Stimulated activated CD8-positive, alpha-beta memory T cell treated with anti-CD3 and anti-CD28 coated beads, Interleukin-4, amount 100 ng/mL, for 4 hours (primary cell): ENCODE measurements at places on chromosomes 6 and 20.

- no peak for DNase-seq
These were observed 360.5 kb downstream of the KIF16B start for GRCh38 chr20:16212790-16213189.

DNA sequence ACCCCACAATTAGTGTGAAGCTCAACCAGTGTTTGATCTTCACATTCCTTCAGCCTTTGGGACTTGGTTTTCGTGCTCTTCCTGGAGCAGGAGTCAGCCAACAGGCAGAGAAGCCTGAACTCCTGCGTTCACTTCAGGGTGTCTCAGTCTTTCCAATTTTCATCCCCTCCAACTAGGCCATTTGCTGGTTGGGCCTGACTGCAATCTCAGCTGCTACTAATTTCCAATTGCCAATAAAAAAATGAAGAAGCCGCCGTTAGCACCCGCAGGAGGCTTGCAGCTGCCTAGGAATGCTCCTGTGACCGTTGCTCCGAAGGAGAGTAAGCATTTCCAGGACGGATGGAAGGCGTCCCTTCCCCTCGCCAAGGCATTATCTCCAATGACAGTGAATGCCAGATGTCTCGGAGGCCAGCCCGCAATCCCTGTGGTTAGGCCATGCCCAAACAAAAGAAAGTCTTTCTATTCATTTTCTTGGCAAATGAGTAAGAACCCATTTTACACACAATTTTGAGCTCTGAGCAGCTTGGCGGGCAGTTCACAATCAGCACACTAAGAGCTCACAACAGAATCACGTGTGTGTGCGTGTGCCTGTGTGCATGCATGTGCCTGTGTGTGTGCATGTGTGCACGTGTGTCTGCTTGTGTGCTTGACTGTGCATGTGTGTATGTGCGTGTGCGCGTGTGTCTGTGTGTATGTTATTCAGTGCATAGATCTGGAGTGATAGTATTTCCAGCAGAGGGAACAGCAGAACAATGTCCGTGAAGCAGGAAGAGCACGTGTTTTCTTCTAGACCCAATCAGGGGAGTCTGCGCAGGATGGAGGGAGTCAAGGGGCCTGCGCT lies 301.2 kb downstream of the SMOC2 start:
- no peak for DNase-seq

- no peak for DNase-seq
These were observed 42.2 kb upstream of the DSE start for GRCh38 chr6:116328528-116328903.

DNA sequence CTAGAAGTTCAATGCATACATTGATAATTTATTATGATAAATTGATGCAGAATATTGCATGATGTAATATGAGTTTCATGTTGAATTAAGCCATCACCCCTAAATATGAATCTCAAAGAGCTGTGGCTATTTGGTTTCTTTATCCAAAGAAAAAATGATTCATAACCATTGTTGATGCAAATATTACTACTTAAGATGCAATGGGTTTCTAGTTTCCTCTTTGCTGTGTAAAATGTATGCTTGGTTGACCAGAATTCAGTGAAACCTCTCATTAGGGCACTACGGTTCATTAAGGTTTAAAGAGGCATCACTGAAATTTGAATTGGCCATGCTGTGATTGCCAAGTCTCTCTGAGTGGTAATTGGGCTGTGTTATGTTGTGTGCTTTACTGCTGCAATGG lies 492.5 kb upstream of the FLRT3 start:
- DNase-seq, result no peak

DNA sequence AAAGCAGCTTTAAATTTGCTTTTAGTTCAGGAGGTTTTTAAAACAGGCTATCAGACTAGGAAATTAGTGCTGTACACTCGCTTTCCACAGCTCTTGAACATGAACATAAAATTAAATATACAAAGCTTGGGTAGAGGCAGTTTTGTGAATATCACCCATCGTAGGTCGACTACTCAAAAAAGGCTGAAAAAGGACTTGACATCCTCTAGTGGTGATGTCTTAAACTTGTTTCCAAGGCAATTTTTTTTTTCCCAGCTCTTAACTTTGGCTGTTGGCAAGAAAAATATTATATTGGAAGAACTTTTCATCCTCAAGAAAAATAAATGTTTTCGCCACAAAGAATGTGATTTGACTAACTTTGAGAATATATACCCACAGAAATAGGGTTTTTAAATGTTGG lies 2.9 kb downstream of the MAP7 start:
- DNase-seq, result no peak

GRCh38 chr20:49166534-49167449 lies 21.3 kb downstream of the STAU1 start:
- no peak for DNase-seq

GRCh38 chr6:10847684-10848083 lies 9.3 kb upstream of the MAK start:
- no peak for DNase-seq

DNA sequence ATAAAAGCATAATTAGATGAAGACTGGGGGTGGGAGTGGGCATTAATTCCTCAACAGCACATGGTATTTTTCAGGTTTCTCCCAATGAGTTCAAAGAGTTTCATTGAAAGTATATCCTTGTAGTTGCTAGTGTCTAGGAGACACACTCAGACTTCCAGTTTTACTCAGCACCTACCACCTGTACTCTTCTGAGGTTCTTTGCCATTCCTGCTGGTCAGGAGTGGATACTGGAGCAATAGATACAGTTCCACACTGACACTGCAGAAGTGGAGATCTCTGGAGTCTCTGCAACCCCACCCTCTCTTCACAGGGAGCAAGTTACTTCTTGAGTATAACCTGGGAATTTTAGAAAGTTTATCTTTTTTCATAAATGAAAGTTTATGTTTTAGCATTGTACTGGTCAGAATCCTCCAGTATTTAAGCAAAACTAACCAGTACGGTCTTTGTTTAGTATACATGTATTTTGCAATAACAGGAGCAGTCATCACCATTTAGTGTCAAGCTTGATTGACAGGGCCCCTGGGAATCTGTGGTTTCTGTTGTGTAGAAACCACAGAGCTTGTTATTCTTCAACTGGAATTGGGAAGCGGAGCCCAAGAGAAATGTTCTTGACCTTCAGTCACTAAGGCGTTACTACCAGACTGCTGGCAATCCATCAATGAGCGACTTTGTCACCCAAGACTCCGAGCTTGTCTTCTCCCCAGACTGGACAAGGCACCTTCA lies 148.1 kb downstream of the ZDHHC14 start:
- DNase-seq, result no peak

GRCh38 chr6:6884193-6884627 lies 223.6 kb upstream of the RREB1 start:
- DNase-seq, result no peak

- DNase-seq, result no peak
These were observed 117.0 kb upstream of the CEP85L start for GRCh38 chr6:118768441-118768840.

DNA sequence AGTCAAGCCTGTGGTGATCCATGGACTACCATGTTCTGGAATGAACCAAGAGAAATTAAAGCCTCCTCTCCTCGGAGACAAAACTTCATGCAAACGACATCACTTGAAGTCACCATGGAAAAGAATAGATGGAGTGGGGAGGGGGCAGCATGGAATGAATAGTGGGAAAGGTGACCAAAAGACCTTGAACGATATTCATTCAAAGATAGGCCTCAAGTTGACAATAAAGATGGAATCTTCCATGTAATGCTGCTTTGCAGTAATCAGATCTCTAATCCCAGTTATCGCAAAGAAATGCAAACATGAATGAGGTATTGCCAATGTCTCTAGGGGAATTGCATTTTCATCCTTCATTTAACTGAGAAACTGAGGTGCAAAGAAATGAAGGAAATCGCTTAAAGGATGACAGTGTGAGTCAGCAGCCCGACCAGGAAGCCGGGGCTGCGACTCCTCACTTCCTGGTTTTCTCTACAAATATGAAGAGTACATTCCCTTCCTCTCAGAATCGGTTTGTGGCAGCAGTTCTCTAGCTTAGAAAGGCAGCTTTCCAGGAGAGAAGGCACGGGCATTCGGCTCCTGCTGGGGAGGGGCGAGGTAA lies 65.6 kb upstream of the RREB1 start:
- no peak for DNase-seq

GRCh38 chr6:167236239-167236571 lies 54.9 kb upstream of the UNC93A start:
- no peak for DNase-seq

DNA sequence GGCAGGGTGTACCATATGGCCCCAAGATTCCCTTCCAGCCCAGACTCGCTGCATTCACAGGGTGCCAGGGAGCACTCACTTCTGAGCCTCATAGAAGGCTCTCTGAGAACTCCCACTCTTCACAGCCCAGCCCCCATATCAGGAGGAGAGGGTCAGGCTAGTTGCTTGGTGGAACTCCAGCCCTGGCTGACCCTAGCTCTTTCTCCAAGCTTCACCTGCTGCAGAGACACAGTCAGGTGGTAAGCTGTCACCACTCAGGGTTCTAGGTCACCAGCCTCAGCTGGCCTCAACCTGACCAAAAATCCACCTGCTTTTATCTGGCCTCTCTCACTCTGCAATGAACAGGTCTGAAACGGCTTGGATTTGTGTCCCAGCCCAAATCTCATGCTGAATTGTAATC lies 162.7 kb upstream of the MLN start:
- no peak for DNase-seq

- no peak for DNase-seq
These were observed 91.4 kb downstream of the RREB1 start for GRCh38 chr6:7198833-7199800.

GRCh38 chr6:31577579-31577966 lies 2.2 kb downstream of the TNF start:
- DNase-seq, result no peak
